LHCN-M2 (cell line): ENCODE measurements at places on chromosomes 6 and 20. TPM values are rescaled to one million over a fixed set of nuclear protein-coding genes. Genes with fewer than 3 reads are reported as not detected.

Gene PTCHD4
- total RNA-seq = 21.0 and 23.6 TPM in 2 replicates

DNA sequence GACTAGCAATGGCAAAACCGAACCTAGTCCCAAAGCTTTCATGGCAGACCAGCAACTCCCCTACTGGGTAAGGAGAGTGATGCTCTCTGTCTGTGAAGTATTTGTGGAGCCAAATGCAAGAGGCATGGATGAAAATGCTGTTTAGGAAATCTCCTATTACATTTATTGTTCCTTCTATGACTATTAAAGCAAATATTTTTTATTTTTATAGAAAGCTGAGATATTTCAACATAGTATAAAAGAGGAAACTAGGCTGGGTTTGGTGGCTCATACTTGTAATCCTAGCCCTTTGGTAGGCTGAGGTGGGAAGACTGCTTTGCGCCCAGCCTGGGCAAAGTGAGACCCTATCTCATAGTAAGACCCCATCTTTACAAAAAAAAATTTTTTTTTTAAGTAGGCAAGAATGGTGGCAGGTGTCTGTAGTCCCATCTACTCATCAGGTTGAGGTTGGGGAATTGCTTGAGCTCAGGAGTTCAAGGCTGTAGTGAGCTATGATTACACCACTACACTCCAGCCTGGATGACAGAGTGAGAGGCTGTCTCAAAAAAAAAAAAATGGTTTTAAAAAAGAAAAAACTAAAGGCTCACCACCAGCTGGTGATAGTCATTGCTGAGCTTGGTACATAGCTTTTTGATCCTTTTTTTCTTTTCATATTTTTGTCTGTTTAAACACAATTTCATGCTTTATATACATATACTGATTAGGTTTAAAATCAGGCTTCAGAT lies 11.3 kb downstream of the KDM1B start:
- DNase-seq = peak; percentile 67

Gene STX7
- total RNA-seq = 34.1 TPM in 2 replicates

DNA sequence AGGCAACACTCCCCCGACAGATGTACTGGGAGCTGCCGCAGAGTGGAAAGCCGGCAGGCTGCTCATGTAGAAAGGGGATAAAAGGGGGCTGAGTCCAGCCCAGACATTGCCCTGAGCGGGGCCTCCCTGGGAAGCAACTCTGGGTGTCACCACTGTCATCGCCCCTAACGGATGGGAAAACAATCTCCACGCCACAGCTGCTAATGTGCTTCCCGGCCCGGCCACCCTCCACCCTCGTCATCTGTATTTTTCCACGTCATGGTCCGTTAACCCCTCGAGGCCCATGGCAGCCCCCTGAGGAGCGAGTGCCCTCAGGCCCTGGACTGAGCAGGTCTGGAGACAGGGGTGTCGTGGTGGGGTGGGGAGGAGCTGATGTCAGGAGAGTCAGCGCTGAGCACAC lies 227.4 kb downstream of the DLL1 start:
- DNase-seq = no peak

- DNase-seq = no peak
Observed at GRCh38 chr6:22035690-22036089, 261.1 kb downstream of the PRL start.

- DNase-seq = no peak
Observed at GRCh38 chr6:168823397-168824212, 382.6 kb downstream of the SMOC2 start.

Gene CD109
- total RNA-seq = 54.2 and 64.8 TPM in 2 replicates

DNA sequence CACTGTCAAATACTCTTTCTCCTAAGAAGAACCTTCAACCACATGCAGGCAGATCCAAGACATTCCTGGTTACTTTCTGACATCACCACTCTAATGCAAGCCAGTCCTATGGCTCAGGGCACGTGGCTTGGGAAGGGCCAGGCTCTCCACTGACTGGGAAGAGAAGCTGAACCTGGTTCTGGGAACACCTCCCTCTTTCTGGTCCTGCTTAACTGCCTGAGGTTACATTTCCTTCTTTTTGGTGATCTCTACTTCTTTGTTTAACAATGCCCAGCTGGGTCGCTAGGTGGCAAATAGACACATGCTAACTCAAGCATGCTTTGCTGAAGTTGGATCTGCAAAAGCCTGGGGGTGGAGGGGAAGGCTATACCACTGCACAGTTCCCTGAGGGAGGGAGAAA lies 249.8 kb downstream of the GMDS start:
- no peak for DNase-seq

DNA sequence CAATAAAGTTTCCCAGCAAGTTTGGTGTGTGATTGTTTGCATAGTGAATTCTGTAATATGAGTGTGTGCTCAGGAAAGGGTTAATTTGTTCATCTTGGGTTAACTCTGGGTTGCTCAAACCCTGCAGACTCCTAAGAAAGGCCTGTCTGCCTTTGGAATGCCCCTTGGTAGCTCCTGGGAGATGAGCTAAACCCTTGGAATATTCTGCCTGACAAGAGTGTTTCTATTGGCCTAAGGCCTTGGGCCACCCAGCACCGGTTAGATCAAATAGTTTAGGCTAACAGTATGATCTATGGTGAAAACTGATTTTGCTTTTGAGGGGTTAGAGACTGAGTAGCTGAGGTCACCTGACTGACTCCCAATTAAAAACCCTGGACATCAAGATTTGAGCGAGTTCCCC lies 248.3 kb downstream of the GRM1 start:
- no peak for DNase-seq

- DNase-seq = peak; percentile 20
Observed at GRCh38 chr6:126811321-126811720, 307.1 kb upstream of the RSPO3 start.

Gene ALDH5A1
- 0.57 and 0.77 TPM in 2 replicates for total RNA-seq

GRCh38 chr6:142901611-142902010 lies 43.4 kb downstream of the HIVEP2 start:
- DNase-seq = no peak

DNA sequence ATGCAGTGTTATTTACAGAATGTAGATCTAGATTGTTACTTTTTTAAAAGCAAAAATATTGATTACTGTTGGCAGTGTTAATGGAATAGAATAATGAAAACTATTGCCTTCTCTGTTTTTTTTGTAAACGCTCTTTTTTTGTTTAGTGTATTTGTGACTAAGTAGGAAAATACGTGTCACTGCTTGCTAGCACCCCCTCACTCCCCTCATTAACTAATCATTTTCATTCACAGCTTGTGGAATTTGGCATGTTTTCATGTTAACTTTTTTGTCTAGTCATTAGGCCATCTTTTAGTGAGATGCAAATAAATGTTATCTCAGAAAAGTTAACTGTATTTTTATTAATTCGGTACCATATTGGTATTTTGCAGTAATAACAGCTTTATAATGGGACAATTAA lies 29.8 kb downstream of the ADGRG6 start:
- DNase-seq = no peak

- peak; percentile 90 for DNase-seq
Observed at GRCh38 chr20:47146686-47147085, 209.8 kb downstream of the ZMYND8 start.

Gene EMILIN3
- total RNA-seq = not detected in 2 replicates

Gene ZNF165
- 0.40 and 0.45 TPM in 2 replicates for total RNA-seq

DNA sequence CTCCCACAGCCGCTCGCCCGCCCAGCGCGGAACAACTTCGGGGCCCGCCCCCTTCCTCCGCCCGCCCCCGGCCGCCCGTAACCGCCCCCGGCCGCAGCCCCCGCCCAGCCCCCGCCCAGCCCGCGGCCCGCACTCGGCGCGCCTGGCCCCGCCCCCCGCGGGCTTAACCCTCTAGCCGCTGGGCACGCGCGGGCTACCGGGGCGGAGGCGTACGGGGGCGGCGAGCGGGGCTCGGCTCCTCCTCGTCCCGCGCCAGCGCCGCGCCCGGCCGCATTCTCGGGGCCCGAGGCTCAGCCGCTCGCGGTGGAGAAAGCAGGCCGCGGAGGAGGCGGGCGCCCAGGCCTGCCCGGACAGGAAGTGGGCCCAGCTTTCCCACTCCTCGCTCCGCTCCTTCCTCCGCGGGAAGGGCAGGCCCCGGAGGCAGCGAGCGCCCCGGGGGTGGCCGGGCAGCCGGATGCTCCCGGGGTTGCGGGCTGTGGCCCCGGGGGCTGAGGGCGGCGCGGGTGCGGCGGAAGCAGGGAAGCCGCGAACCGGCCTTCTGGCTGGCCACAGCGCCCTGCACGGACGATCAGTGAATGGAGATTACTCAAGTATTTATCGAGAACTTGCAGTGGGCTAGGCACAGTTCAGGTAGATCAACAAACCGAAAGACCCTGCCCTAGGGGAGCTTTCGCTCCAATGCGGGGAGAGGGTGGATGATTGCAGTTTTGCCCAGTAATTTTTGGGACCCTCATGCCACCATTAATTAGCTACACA lies at the start of gene TRAM2:
Gene TRAM2 (minus strand): TSS at position 39 of the 756 bp plus-strand sequence. CDS start 145 bp downstream, outside the sequence.
- DNase-seq = peak; percentile 77

DNA sequence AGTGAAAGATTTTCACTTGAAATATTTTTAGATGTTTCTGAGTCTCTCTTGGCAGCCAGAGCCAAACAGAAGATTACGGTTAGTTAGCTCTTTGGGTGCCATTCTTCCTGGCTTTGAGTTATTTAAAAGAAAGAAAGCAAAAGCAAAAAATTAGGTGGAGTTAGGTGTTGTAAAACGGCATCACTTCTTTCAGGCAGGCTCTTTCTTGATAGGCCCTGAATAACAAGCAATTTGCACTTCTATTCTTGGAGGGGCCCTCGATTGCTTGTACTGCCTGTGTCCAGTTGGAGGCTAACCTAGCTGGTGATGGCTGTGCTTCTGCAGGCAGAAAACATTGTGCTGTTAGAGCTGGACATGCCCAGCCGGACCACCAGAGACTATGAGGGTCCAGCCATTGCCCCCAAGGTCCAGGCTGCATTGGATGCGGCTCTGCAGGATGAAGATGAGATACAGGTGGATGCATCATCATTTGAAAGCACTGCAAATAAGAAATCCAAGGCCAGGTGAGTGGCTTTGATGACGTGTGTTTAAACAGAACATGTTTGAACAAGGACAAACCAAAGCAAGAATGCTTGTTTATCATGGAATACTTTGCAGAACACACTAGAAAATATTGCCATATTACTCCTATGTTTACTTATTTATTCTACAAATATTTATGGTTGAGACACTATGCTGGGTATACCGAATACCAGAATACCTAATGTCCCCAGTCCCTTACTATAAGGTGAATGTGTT lies 28.1 kb upstream of the ASXL1 start:
- no peak for DNase-seq

Gene F13A1
- total RNA-seq = 7.6 and 15.0 TPM in 2 replicates

Gene SIRPD
- total RNA-seq = not detected in 2 replicates

DNA sequence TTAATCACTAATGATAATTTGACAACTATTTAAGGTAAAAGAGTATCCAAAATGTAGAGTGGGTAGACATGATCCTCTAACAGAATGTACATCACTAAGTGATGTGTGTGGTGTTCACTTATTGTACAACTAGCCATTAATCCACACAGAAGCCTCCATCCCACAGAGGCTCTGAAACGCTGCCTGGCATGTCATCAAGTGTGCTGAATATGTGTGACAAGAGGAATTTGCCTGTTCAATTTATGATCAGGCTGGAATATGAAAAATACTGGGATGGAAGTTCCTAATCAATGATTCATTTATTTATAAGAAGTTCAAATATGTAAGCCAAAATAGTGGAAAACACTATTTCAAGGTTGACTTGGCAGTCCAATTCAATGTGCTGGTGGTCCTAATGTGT lies 72.4 kb downstream of the BACH2 start:
- no peak for DNase-seq

GRCh38 chr6:113873043-113873667 lies 16.0 kb downstream of the MARCKS start:
- DNase-seq = peak; percentile 69

- DNase-seq = no peak
Observed at GRCh38 chr6:162644153-162644552, 83.4 kb downstream of the PRKN start.

- peak; percentile 13 for DNase-seq
Observed at GRCh38 chr6:154232013-154232910, 124.3 kb downstream of the IPCEF1 start.

- DNase-seq = peak; percentile 38
Observed at GRCh38 chr6:141744194-141744925, 388.4 kb upstream of the GJE1 start.

Gene MYCT1
- total RNA-seq = 0.19 TPM in 1 of 2 replicates, not detected in the other

GRCh38 chr6:111480988-111481822 lies 1.8 kb downstream of the REV3L start:
- DNase-seq = peak; percentile 35

- no peak for DNase-seq
Observed at GRCh38 chr20:63463400-63464288, 8.8 kb downstream of the KCNQ2 start.

- DNase-seq = no peak
Observed at GRCh38 chr6:38024908-38025307, 205.4 kb downstream of the ZFAND3 start.

DNA sequence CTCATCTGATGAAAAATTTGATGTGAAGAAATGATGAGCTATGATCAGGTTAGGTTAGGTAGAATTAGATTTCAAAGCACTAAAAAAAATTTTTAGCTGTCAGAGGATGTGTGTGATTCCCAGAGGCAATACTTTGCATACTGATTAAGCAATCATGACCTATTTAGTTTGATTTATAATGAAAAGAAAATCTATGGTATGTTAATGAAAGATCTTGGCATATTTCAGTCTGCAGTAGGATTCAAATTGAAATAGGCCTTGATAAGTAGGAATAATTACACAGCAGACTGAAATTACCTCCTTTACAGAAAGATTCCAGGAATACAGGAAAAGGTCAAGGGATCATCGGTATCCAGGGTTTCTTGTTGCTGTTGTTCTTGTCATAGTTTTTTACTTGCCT lies 69.3 kb downstream of the HDDC2 start:
- no peak for DNase-seq

DNA sequence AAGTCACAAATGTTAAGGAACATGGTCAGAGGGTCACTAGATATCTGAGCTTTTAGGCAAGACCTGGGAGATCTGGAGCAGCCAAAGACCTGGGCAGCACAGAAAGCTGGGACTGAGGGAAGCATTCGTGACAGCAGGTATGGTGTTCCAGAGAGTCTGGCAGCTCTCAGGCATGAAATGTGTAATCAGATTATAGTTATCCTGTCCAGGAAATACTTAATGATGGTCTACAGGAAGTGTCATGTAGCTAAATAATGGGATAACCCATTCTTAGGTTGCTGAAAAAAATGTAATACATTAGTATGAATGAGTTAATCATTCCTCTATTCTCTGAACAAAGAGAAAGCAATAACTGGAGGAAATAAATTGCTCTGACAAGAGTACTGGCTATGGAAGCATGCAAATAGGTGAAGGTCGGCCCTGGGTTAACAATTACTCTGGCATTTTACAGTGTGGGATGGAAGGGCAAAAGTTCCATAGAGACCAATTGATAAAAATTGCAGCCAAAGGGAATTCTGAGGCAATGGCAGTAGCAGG lies 740.5 kb downstream of the CBLN4 start:
- DNase-seq = no peak

Gene CAGE1
- not detected in 2 replicates for total RNA-seq

Gene MOCS1
- total RNA-seq = 13.5 and 13.9 TPM in 2 replicates

- no peak for DNase-seq
Observed at GRCh38 chr20:48679599-48679998, 148.2 kb downstream of the PREX1 start.

DNA sequence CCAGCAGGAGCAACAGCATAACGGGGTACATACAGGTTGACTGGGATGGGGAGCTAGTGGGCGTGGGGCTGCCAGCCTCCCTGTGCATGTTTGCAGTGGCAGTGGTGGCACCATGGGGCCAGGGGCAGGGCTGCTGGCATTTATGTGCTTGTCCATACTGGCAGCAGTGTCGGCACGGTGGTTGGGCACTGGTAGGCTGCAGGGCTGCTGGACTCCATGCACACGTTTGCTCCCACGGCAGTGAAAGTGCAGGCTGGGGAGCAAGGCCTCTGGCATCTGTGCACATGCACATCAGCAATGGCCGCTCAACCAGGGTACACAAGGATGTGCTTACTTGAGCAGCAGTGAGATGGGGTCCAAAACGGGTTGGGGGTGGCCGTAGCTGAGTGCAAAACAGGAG lies 159.5 kb upstream of the KHDRBS2 start:
- DNase-seq = no peak
